ENCODE measurements at places on chromosomes 7 and 10. TPM values are rescaled to one million over a fixed set of nuclear protein-coding genes. Genes with fewer than 3 reads are reported as not detected.

- H3K27me3 ChIP-seq = no peaks in the 10 kb centered on the region
- H3K27ac ChIP-seq = no peak overlapping the region
- no peaks in the 10 kb centered on the region for H3K36me3 ChIP-seq
Measured at GRCh38 chr7:68461430-68461829, 1136.8 kb upstream of the AUTS2 start.

DNA sequence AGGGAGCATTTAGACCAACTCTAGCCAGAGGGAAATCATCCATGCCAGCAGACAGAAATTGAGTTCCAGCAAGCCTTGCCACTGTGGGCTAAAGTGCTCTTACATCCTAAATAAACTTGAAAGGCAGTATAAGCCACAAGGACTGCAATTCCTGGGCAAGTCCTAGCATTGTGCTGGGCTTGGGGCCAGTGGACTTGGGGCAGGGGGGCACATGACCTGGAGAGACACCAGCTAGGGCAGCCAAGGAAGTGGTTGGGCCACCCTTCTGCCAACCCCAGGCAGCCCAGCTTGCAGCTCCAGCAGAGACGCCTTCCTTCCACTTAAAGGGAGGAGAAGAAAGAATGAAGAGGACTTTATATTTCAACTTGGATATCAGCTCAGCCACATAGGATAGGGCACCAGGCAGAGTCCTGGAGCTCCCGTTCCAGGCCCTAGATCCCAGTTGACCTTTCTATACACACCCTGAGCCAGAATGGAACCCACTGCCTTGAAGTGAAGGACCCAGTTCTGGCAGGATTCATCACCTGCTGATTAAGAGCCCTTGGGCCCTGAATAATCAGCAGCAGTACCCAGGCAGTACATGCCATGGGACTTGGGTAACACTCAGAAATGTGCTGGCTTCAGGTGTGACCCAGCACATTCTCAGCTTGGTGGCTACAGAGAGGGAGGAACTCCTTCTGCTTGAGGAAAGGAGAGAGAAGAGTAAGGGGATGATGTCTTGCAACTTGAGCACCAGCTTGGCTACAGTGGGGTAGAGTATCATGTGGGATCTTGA, 153.0 kb downstream of the GNAI1 start:
- no peaks in the 10 kb centered on the region for H3K4me1 ChIP-seq
- DNase-seq = no peak
- H3K27me3 ChIP-seq = no peaks in the 10 kb centered on the region
- no peak overlapping the region for H3K27ac ChIP-seq

Gene NRP1
- 127 TPM for total RNA-seq

- H3K27ac ChIP-seq = no peak overlapping the region
- H3K36me3 ChIP-seq = peaks cover 6% of the 10 kb centered on the region
- no peak for DNase-seq
- no peaks in the 10 kb centered on the region for H3K27me3 ChIP-seq
Measured at GRCh38 chr10:68047554-68048327, 27.3 kb downstream of the HERC4 start.

Gene INMT
- total RNA-seq = 249 TPM

- H3K4me3 ChIP-seq = no peak overlapping the region
- H3K4me1 ChIP-seq = no peaks in the 10 kb centered on the region
- no peak for DNase-seq
- no peaks in the 10 kb centered on the region for H3K36me3 ChIP-seq
- no peak overlapping the region for H3K27ac ChIP-seq
- no peaks in the 10 kb centered on the region for H3K27me3 ChIP-seq
Measured at GRCh38 chr7:6286486-6286885, 14.1 kb upstream of the CYTH3 start.

DNA sequence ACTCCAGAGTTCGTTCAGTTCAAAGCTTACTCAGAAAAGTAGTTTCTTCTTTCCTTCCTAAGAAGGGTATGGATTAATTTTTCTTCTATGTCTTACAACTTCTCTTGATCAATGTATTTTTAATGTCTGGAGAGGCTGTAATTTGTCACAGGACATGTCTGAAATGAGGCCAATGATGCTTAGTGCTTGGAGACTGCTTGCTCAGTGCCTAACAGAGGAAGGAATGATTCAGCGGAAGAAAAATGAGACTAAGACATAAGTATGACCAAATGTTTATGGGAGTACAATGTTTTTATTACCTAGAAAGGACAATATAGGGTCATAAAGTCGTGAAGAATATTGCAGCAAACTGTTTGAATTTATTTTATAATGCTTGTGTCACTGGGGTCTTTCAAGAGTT, 43.3 kb downstream of the GPR37 start:
- H3K27ac ChIP-seq = no peak overlapping the region
- no peaks in the 10 kb centered on the region for H3K27me3 ChIP-seq
- no peak overlapping the region for H3K4me3 ChIP-seq
- no peaks in the 10 kb centered on the region for H3K4me1 ChIP-seq

DNA sequence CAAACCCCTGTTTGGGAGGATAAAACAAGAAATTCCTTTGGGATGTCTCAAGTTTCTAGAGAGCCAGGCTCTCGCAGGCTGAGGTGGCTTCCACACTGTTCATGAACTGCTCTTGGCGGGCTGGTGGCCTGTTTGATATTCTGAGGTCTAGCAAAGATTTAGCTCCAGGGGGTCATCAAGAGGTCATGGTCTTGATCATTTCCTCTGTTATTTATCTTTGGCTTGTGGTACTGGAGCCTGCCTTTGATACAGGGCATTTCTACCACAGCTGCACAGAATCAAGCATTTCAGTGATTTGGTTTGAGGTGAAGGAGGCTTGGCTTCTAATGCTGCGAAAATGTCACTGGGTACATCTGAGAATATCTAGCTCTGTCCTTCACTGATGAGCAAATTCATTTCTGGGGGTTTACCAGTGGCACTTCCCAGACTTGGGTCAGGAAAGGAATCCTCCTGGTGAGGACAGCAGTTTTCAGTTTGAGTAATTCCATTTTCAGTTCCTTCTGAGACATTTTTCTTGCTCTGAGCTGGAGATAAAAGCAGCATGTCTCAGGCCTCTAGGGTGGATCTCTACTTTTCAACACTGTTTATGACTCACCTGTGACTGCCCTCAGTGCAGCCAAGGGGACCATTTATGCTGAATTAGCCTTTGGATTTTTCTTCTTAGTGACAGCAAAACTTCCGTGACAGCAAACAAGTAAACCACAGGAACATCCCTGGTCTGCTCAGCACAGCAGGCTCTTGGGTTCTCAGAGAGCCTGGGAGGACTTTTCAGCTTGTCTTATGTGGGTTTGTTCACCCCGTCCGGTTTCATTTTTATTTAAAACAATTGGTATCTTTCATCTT, 312.0 kb downstream of the RNLS start:
- H3K27me3 ChIP-seq = no peaks in the 10 kb centered on the region
- H3K27ac ChIP-seq = peak overlapping the region; percentile 40
- H3K4me3 ChIP-seq = no peak overlapping the region
- H3K4me1 ChIP-seq = peaks cover 27% of the 10 kb centered on the region

Gene HOXA10
- 0.38 TPM for total RNA-seq

DNA sequence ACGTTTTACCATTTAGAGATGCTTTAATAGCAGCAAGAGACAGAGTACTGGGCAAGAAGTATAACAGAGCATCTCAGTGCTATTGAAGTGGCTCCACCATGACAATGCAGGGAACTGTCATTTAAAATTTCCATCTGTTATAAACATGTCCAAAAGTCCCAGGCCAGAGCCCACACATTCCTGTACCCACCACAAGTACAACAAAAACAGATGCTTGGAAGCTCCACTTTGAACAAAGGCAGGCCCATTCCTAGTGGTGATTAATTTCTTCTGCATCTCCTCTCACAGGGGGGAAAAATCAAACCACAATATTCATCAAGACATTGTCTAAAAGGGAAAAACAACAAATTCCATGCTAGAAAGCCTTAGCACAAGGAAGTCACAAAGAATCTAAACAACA, 627.9 kb downstream of the PARD3 start:
- no peak overlapping the region for H3K27ac ChIP-seq
- no peaks in the 10 kb centered on the region for H3K27me3 ChIP-seq
- H3K36me3 ChIP-seq = no peaks in the 10 kb centered on the region
- peaks cover 21% of the 10 kb centered on the region for H3K4me1 ChIP-seq

DNA sequence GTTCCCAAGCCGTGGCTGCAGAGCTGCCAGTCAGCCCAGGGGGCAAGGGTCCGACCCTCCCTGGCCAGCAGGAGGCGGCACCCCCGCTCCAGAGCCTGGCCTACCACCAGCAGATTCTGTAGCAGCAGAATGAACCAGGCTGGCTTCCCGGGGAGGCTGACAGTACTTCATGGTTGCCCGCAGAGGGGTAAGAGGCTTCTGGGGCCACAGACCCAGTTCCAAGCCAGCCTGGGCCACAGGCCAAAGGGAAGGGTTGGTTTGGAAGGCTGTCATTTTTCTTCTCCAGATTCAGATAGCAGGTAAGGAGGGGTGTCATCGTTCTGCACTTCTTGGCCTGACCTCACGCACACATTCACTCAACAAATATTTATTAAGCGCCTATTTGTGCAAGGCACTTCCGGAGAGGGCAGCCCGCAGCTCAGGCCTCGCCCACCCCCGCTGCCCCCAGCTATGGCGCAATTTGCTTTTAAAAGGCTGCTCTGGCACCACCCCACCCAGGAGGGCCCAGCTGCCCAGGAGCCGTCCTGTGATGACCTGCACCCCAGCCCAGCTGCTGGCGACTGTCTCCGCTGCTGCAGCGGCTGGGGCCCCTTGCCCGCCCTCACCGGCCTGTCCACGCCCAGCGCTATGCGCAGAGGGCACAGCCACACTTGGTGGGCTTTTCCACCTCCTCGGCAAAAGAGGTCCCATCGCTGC, 168.5 kb downstream of the LCOR start:
- H3K27me3 ChIP-seq = no peaks in the 10 kb centered on the region
- DNase-seq = no peak
- no peaks in the 10 kb centered on the region for H3K4me1 ChIP-seq
- no peak overlapping the region for H3K4me3 ChIP-seq
- no peak overlapping the region for H3K27ac ChIP-seq

- H3K27ac ChIP-seq = no peak overlapping the region
- H3K36me3 ChIP-seq = no peaks in the 10 kb centered on the region
- DNase-seq = no peak
- H3K27me3 ChIP-seq = no peaks in the 10 kb centered on the region
Measured at GRCh38 chr7:102284399-102284798, 2.3 kb upstream of the SH2B2 start.

Gene TWNK
- 5.8 TPM for total RNA-seq

- no peaks in the 10 kb centered on the region for H3K36me3 ChIP-seq
- H3K27me3 ChIP-seq = no peaks in the 10 kb centered on the region
- no peaks in the 10 kb centered on the region for H3K4me1 ChIP-seq
- no peak overlapping the region for H3K27ac ChIP-seq
Measured at GRCh38 chr7:83835424-83835823, 186.5 kb upstream of the SEMA3E start.

GRCh38 chr7:138979226-138979979, 1.8 kb downstream of the KIAA1549 start:
- H3K4me3 ChIP-seq = peak overlapping the region; percentile 71
- H3K36me3 ChIP-seq = no peaks in the 10 kb centered on the region
- DNase-seq = no peak

- H3K4me1 ChIP-seq = no peaks in the 10 kb centered on the region
- H3K27ac ChIP-seq = no peak overlapping the region
- H3K36me3 ChIP-seq = peaks cover 4% of the 10 kb centered on the region
- H3K27me3 ChIP-seq = no peaks in the 10 kb centered on the region
- H3K4me3 ChIP-seq = no peak overlapping the region
- DNase-seq = no peak
Measured at GRCh38 chr7:913736-914520, 37.6 kb downstream of the GET4 start.

- DNase-seq = no peak
- no peaks in the 10 kb centered on the region for H3K4me1 ChIP-seq
- H3K27ac ChIP-seq = no peak overlapping the region
- no peaks in the 10 kb centered on the region for H3K36me3 ChIP-seq
- H3K27me3 ChIP-seq = no peaks in the 10 kb centered on the region
Measured at GRCh38 chr7:83956104-83956503, 238.5 kb downstream of the SEMA3A start.

DNA sequence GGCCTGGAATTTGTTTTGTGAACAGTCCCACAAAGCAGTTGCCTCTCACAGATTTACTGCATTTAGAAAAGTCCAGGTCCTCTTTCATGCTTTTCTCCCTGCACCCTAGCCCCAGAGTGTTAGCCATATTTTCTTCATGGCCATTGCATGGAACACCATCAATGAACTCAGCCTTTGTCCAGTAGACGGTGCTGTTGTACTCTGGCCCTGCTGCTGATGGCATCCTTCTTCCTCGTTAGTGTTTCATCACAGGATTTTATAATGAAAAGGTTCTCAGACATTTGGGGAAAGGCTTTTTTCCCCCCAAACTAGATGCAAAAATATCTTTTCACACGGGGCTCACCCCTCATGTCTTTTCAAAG, 93.0 kb upstream of the SLC25A13 start:
- H3K36me3 ChIP-seq = no peaks in the 10 kb centered on the region
- H3K4me1 ChIP-seq = no peaks in the 10 kb centered on the region
- H3K4me3 ChIP-seq = no peak overlapping the region
- H3K27me3 ChIP-seq = no peaks in the 10 kb centered on the region

Gene TRIM50
- not detected for total RNA-seq

Gene RBM17
- total RNA-seq = 90.8 TPM

Gene CTNNA3
- total RNA-seq = not detected

Measured in lower lobe of right lung (tissue), 2 donors.